ENCODE measurements at places on chromosomes 11 and 22. TPM values are rescaled to one million over a fixed set of nuclear protein-coding genes. Genes with fewer than 3 reads are reported as not detected.

The OTOG gene
- not detected for total RNA-seq

DNA sequence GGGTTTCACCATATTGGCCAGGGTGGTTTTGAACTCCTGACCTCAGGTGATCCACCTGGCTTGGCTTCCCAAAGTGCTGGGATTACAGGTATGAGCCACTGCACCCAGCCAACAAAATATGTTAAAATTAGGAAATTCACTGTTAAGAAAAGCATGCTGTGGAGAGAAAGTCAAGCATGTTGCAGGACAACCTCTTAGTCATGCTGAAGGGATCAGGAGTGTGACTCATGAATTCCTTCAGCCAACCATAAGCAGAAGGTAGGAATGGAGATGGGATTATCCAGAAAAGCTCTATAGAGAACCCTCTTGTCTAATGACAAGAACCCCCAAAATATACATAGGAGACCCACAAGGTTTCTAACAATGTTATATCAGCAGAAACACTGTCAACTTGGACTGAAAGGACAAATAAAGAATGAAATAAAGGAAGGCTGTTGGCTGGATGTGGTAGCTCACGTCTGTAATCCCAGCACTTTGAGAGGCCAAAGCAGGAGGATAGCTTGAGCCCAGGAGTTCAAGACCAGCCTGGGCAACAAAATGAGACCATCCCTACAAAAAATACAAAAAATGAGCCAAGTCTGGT is 16.0 kb downstream of the MRTFA start:
- H3K27me3 ChIP-seq: no peaks in the 10 kb centered on the region
- DNase-seq: no peak
- H3K36me3 ChIP-seq: no peaks in the 10 kb centered on the region
- no peak overlapping the region for H3K4me3 ChIP-seq

The MS4A15 gene
- not detected for total RNA-seq

The APOC3 gene
- total RNA-seq: not detected

The SHISA8 gene
- not detected for total RNA-seq

The CBLIF gene
- total RNA-seq: not detected

DNA sequence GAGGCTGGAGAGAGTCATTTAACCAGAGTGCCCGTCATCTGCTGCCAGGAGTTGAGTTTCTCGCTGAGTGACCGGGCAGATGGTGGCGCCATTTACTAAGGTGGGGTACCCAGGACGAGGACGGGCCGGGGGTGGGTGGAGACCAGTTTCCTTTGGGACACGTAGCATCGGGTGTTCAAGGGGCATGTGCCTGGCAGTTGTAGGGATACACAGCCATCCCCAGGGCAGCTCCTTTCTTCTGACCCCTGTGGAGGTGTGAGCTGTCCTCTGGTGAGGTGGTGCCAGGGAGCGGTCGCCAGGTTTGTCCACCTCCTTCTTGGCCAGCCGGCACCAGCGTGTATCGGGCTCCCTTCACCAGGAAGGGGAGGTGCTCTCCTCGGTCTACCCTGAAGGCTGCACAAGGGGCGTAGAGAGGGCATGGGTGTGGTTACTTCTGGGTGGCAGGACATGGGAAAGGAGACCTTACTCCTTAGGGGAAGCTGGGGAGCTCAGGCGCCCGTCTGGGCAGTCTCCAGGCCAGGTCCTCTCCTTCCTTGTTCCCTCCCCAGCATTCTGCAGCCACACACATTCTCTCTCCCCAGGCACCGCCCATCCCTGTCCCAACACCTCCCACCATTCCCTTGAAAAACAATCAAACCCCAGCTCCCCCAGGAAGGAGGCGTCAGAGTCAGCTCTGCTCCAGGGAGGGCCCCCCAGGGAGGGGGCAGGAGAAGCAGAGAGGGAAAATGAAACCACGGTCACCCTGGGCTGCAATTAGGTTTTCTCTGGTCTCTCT is 10.3 kb upstream of the MB start:
- peak overlapping the region; percentile 79 for H3K27ac ChIP-seq
- no peaks in the 10 kb centered on the region for H3K36me3 ChIP-seq
- no peaks in the 10 kb centered on the region for H3K27me3 ChIP-seq
- H3K4me1 ChIP-seq: peaks cover 40% of the 10 kb centered on the region
- H3K4me3 ChIP-seq: peak overlapping the region; percentile 59

- no peak overlapping the region for H3K4me3 ChIP-seq
- H3K27ac ChIP-seq: no peak overlapping the region
- H3K36me3 ChIP-seq: no peaks in the 10 kb centered on the region
- H3K4me1 ChIP-seq: no peaks in the 10 kb centered on the region
- no peak for DNase-seq
Observed at GRCh38 chr22:48474881-48475280, 1352.8 kb downstream of the BRD1 start.

GRCh38 chr22:33920197-33920540 is at the start of gene LARGE1:
LARGE1 (minus strand) TSS chr22:33920476.
- peak within 1 kb of the TSS; percentile 81 for H3K27ac ChIP-seq
- H3K4me1 ChIP-seq: peaks cover 3% of the 10 kb centered on the region
- no peak for DNase-seq

GRCh38 chr22:42001706-42002105 is 3.1 kb downstream of the WBP2NL start:
- no peak for DNase-seq
- peaks cover 3% of the 10 kb centered on the region for H3K4me1 ChIP-seq
- H3K27me3 ChIP-seq: no peaks in the 10 kb centered on the region
- H3K27ac ChIP-seq: no peak overlapping the region
- H3K36me3 ChIP-seq: no peaks in the 10 kb centered on the region
- H3K4me3 ChIP-seq: no peak overlapping the region

GRCh38 chr22:41762980-41763779 is 37.3 kb upstream of the CCDC134 start:
- no peak for DNase-seq
- no peaks in the 10 kb centered on the region for H3K36me3 ChIP-seq
- H3K4me3 ChIP-seq: no peak overlapping the region

The AHNAK gene
- 733 TPM for total RNA-seq

The NAV2 gene
- 12.5 TPM for total RNA-seq

The MAJIN gene
- total RNA-seq: not detected

- H3K27ac ChIP-seq: no peak overlapping the region
- H3K27me3 ChIP-seq: no peaks in the 10 kb centered on the region
Observed at GRCh38 chr22:37060801-37061610, 9.5 kb downstream of the KCTD17 start.

DNA sequence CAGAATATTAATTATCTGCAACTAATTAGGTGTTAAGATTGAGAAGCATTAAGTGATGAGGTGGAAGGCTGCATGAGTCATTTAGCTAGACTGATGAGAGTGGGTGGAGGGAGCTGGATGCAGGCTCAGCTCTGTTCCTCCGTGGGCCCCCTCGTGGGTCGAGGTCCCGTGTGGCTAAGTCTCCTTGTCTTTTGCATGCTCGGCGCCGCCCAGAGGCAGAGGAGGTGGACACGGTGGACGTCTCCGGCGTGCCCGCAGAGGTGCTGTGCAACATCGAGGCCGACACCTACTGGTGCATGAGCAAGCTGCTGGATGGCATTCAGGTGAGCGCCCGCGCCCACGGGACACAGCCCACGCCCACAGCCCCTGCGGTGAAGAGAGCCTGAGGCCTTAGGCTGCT is 211.6 kb downstream of the TBC1D22A start:
- no peaks in the 10 kb centered on the region for H3K27me3 ChIP-seq
- H3K27ac ChIP-seq: no peak overlapping the region

GRCh38 chr22:34776817-34777216 is 289.1 kb upstream of the ISX start:
- no peak for DNase-seq
- H3K4me1 ChIP-seq: no peaks in the 10 kb centered on the region
- H3K27me3 ChIP-seq: no peaks in the 10 kb centered on the region
- H3K4me3 ChIP-seq: no peak overlapping the region
- no peaks in the 10 kb centered on the region for H3K36me3 ChIP-seq

- no peaks in the 10 kb centered on the region for H3K27me3 ChIP-seq
- no peak for DNase-seq
- H3K4me3 ChIP-seq: peak overlapping the region; percentile 84
- peaks cover 20% of the 10 kb centered on the region for H3K36me3 ChIP-seq
Observed at GRCh38 chr11:74949753-74950137, 679 bp downstream of the SPCS2 start.

DNA sequence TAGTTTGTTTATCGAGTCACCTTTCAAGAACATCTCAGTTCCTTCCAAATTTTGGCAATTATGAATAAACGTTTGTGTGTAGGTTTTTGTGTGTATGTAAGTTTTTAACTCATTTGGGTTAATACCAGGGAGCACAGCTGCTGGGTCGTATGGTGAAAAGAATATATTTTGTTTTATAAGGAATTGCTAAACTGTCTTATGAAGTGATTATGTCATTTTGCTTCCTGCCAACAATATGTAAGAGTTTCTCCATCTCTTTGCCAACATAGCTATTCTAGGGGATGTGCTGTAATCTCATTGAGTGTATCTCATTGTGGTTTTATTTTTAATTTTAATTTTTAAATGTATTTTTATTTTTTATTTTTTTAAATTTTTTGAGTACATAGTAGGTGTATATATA is 27.3 kb downstream of the BCL2L13 start:
- H3K4me1 ChIP-seq: no peaks in the 10 kb centered on the region
- peaks cover 8% of the 10 kb centered on the region for H3K36me3 ChIP-seq
- no peak overlapping the region for H3K4me3 ChIP-seq
- DNase-seq: no peak
- no peaks in the 10 kb centered on the region for H3K27me3 ChIP-seq
- H3K27ac ChIP-seq: no peak overlapping the region

DNA sequence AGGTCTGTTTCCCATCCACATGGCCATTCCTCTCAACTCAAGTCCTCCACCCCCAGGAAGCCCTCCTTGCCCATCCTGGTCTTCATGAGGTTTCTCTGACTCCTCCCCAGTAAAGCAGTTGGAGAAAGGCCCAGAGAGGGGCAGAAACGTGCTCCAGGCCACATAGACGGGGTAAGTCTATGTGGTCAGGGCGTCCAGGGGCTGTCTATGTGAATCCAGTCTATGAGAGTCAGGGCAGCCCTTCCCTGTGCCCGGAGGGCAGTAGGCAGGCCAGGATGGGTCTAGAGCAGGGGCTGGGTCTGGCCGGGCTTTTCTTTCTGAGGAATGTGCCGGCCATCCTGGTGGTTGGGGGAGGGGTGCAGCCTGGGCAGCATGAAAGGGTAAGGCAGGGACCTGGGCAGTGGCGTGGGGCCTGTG is 11.7 kb downstream of the GUCD1 start:
- no peak for DNase-seq
- H3K27ac ChIP-seq: no peak overlapping the region

The TP53AIP1 gene
- total RNA-seq: 11.0 TPM

DNA sequence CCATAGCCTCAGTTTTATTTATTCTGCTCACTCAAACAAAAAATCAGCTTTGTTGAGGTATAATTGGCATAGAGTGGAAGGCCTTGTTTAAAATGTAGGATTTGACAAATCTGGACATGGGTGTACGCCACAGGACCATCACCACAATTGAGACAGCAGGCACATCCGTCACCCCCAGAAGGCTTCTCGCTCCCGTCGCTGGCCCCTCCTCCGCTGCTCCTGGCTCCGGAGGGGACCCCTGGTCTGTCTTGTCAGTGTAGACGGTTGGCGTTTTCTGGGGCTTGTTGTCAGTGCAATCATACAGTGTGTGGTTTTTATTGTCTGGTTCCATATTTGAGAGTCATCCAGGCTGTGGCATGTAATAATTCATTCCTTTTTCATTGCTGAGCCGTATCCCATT is 97.6 kb downstream of the KCNQ1 start:
- H3K4me3 ChIP-seq: no peak overlapping the region
- no peaks in the 10 kb centered on the region for H3K27me3 ChIP-seq
- DNase-seq: no peak

- H3K27ac ChIP-seq: no peak overlapping the region
- H3K4me1 ChIP-seq: peaks cover 15% of the 10 kb centered on the region
- no peaks in the 10 kb centered on the region for H3K27me3 ChIP-seq
Observed at GRCh38 chr11:126581871-126582648, 226.6 kb downstream of the ST3GAL4 start.

DNA sequence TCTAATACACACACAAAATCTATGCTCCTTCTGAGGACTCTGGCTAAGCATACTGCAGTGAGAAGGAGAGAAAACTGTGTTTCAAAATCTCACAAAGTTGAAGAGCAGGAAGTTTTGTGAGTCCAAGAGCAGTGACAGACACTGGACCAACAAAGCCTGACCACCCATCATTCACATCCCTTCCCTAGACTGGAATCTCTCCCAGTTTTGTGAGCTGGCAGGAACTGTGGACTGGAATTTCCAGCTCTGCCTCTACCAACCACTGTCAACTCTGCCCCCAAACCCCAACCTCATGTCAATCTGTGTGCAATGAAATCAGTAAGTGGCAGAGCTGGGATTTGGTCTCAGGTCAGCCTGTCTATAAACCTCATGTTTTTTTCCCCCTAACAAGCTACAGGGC is 112.6 kb downstream of the ARL14EP start:
- H3K36me3 ChIP-seq: no peaks in the 10 kb centered on the region
- H3K27ac ChIP-seq: no peak overlapping the region
- no peak for DNase-seq
- no peak overlapping the region for H3K4me3 ChIP-seq
- no peaks in the 10 kb centered on the region for H3K27me3 ChIP-seq
- H3K4me1 ChIP-seq: no peaks in the 10 kb centered on the region
